Fibroblast of lung (primary cell): ENCODE measurements at places on chromosomes 7 and 10. TPM values are rescaled to one million over a fixed set of nuclear protein-coding genes. Genes with fewer than 3 reads are reported as not detected.
A peak's percentile ranks its signal among the peaks of the same experiment; 100 is the strongest.

DNA sequence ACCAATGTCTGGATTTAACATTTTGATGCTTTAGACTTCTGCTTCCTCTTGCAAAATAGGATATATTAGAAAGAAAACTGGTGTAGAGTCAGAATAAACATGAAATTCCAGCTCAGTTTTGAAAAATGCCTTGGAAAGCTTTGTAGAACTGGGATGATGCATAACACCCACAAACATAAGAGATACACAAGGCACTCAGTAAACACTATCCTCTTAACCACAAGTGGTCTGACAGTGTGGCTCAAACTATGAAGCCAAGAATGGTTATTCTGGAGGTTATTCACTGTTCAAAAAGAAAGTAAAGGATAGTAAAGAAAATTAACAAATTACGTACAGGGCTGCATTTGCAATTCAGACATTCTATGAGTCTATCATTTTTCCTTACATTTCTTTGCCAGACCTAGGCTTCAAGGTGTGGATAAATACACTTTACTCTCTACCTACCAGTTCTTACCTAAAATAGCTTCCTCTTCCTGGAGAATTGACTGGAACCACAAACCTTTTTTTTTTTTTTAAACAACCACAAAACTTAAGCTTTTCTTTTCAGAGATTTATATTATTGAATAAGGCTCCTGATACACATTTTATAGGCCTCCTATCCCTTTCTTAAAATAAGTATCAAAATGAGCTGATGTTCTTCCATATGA lies 9.0 kb upstream of the RSBN1L start:
- no peak overlapping the region for H3K4me3 ChIP-seq
- no peaks in the 10 kb centered on the region for H3K27me3 ChIP-seq
- H3K4me1 ChIP-seq: no peaks in the 10 kb centered on the region
- peak; percentile 55 for DNase-seq
- H3K36me3 ChIP-seq: no peaks in the 10 kb centered on the region
- no peak overlapping the region for H3K27ac ChIP-seq

- H3K27ac ChIP-seq: no peak overlapping the region
- H3K36me3 ChIP-seq: no peaks in the 10 kb centered on the region
- H3K4me3 ChIP-seq: no peak overlapping the region
- no peaks in the 10 kb centered on the region for H3K4me1 ChIP-seq
These were observed 36.6 kb downstream of the ABCB5 start for GRCh38 chr7:20651960-20652544.

GRCh38 chr7:130154501-130155317 lies 50.5 kb downstream of the TMEM209 start:
- H3K27ac ChIP-seq: no peak overlapping the region
- no peak for DNase-seq
- H3K4me3 ChIP-seq: no peak overlapping the region
- H3K36me3 ChIP-seq: no peaks in the 10 kb centered on the region
- no peaks in the 10 kb centered on the region for H3K27me3 ChIP-seq
- no peaks in the 10 kb centered on the region for H3K4me1 ChIP-seq

Gene KCNK18
- total RNA-seq: not detected in 2 replicates

DNA sequence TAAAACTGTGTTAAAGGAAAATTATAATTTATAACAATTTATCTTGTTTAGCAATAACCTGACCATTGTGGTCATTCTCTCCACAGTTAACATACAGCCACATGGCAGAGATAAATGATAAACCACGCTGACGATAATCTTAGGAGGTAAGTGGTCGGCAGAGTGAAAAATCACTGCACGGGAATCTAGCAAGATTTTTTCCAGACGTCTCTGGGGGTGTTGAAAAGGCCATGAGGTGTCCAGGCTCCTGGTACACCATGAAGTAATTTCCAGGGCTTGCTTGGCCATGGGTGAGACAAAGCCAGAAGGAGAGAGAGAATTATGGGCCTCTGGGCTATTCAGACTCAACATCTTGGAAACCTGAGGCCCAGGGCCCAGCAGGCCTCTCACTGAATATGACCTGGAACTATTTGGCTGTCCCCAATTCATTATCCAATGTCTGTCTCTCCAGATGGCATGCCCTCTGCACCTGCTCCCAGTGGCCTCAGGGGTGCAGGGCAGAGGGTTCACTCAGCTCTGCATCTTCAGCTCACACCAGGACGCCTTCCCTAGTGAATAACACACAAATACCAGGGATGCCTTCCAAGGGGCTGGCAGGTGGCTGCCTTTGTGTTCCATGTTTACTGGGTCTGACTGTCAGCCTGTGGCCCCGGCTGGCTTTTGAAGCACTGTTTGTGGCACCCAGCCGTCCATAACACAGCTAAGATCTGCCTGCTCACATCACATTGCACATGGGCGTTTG lies 590.4 kb upstream of the PFKP start:
- no peaks in the 10 kb centered on the region for H3K36me3 ChIP-seq
- no peak overlapping the region for H3K27ac ChIP-seq
- DNase-seq: no peak
- H3K27me3 ChIP-seq: no peaks in the 10 kb centered on the region

Gene MRPS17
- 17.5 and 20.8 TPM in 2 replicates for total RNA-seq

GRCh38 chr10:297567-297966 lies 162.3 kb downstream of the ZMYND11 start:
- H3K4me3 ChIP-seq: no peak overlapping the region
- H3K4me1 ChIP-seq: peaks cover 8% of the 10 kb centered on the region
- H3K27ac ChIP-seq: peak overlapping the region; percentile 49
- H3K36me3 ChIP-seq: no peaks in the 10 kb centered on the region
- DNase-seq: peak; percentile 78

DNA sequence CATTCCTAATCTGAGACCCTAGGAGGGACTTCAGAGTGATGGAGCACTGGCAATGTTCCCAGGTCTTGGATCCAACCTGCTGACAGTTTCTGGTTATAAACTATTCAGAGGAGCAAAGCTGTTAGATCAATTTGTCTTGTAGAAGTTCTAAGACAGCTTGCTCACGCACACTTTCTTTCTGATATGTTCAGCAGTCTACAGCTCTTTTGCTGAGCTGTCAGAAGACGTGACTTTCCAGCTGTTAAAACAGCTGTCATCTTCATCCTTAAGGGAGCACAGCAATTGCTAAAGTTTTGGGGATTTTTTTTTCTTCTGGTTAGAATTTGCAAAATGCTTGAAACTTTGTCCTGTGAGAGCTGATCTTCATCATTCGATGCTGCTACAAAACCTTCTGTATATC lies 823.1 kb downstream of the SORCS1 start:
- no peaks in the 10 kb centered on the region for H3K27me3 ChIP-seq
- H3K4me3 ChIP-seq: no peak overlapping the region
- H3K27ac ChIP-seq: no peak overlapping the region
- no peak for DNase-seq
- H3K4me1 ChIP-seq: no peaks in the 10 kb centered on the region
- no peaks in the 10 kb centered on the region for H3K36me3 ChIP-seq

DNA sequence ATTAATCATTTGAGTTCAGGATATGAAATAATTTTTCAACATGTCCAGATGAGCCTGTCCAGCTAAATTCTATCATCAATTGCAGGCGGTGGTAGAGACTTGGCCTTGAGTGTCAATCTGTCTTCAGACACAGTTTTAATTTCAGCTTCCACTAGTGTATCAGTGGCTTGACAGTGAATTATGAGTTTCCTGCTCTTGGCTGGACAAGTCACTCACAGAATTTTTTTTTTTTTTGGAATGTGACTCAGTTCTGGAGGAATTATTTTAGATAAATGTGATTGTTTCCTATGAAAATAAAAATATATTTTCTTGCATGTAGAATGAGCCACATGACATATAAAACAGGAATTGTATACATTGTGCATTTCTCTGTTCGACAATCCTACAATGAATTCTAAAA lies 319.9 kb upstream of the AKR1E2 start:
- no peak overlapping the region for H3K27ac ChIP-seq
- H3K36me3 ChIP-seq: no peaks in the 10 kb centered on the region
- no peaks in the 10 kb centered on the region for H3K27me3 ChIP-seq
- no peak overlapping the region for H3K4me3 ChIP-seq
- no peaks in the 10 kb centered on the region for H3K4me1 ChIP-seq

DNA sequence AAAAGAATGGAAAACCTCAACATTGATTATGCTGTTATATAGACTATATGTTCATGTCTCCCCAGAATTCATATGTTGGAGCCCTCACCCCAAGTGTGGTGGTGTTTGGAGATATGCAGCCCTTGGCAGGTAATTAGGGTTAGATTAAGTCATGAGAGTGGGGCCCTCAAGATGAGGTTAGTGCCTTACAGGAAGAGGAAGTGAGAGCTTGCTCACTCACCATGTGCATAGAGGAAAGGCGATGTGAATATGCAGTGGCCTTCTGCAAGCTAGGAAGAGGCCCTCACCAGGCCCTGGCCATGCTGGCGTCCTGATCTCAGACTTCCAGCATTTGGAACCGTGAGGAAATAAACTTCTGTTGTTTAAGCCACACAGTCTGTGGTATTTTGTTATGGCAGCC lies 14.8 kb downstream of the ZNF33A start:
- no peak overlapping the region for H3K4me3 ChIP-seq
- H3K27ac ChIP-seq: no peak overlapping the region
- H3K4me1 ChIP-seq: no peaks in the 10 kb centered on the region

Gene AEBP1
- 116 and 133 TPM in 2 replicates for total RNA-seq

DNA sequence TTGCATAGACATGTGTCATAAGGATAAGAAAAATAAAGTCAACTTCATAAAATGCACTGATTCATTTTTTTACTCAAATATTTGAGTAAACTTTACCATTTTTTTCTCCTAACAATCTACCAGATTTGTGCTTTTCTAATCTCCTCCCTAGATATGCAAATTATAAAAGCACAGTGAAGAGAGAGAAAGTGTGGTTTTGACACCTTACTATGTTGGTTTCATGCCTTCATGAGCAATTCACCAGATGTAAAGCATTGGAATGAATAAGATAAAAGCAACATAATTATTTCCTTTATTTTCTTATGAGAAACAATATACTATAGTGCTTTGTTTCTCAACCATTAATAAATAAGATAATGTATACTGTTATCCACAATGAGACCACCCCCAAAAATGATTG lies 432.5 kb upstream of the PCDH15 start:
- DNase-seq: no peak
- H3K4me1 ChIP-seq: no peaks in the 10 kb centered on the region
- H3K27ac ChIP-seq: no peak overlapping the region
- no peaks in the 10 kb centered on the region for H3K36me3 ChIP-seq

DNA sequence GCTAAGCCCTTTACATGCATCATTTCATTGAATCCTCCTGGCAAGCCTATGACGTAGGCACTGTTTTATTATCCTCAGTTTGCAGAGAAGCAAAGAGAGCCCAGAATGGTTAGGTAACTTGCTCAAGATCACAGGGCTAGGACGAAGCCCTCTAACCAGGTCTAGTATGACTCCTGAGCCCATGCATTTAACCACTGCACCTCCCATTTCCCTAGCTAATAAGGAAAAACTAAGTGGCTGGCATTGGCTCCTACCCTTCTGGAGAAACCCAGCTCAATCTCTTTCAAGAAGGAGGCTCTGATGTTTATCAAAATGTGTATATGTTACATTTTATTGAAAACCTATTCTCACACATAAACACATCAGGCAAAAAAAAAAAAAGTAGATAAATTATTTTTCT lies 19.8 kb downstream of the MYOF start:
- peaks cover 3% of the 10 kb centered on the region for H3K36me3 ChIP-seq
- peak overlapping the region; percentile 96 for H3K27ac ChIP-seq
- peaks cover 68% of the 10 kb centered on the region for H3K4me1 ChIP-seq
- H3K27me3 ChIP-seq: no peaks in the 10 kb centered on the region
- no peak for DNase-seq

DNA sequence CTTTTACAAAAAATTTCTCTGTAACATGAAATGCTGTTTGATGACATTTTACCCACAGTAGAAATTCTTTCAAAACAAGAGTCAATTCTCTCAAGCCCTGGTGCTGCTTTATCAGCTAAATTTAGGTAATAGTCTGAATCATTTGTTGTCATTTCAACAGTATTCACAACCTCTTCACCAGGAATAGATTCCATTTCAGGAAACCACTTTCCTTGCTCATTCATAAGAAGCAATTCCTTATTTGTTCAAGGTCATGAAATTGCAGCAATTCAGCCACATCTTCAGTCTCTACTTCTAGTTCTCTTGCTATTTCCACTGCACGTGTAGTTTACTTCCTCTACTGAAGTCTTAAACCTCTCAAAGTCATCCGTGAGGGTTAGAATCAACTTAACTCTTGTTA lies 14.1 kb downstream of the STAG3 start:
- H3K4me3 ChIP-seq: no peak overlapping the region
- peak; percentile 72 for DNase-seq
- no peak overlapping the region for H3K27ac ChIP-seq
- H3K36me3 ChIP-seq: no peaks in the 10 kb centered on the region

DNA sequence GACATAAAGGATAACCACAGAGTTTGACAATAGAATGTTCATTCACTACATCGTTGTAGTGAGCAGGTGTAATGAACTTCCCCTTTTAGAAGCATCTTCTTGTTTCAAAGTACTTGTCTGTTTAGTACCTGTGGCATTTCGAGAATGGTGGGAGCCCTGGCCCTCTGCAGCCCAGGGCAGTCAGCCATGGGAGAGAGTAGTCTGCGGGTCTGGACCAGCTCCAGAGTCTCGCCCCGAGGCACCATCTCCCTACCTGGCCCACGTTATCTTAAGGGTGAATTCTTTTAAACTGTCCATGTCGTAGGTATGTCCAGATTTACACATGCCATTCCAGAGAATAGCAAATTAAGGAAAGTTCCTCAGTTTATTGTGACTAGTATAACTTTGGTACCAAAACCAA lies 99.7 kb downstream of the BMPR1A start:
- no peaks in the 10 kb centered on the region for H3K36me3 ChIP-seq
- no peaks in the 10 kb centered on the region for H3K4me1 ChIP-seq
- no peak for DNase-seq
- H3K27me3 ChIP-seq: no peaks in the 10 kb centered on the region
- H3K27ac ChIP-seq: no peak overlapping the region

DNA sequence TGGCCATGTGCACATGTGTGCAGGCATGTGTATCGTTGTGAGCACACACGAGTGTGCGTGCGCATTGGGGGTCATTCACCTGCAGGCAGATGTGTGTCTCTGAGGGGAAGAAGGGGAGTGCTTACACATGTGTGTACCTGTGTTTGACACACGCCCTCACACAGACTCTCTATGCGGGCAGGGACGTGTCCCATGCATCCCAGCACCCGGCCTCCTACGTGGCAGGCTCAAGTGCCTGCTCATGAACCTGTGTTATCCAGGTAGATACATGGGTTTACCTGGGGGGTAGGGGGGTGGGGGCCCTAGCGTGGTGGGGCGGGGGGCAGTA lies 18.6 kb downstream of the KCP start:
- DNase-seq: no peak
- no peak overlapping the region for H3K4me3 ChIP-seq
- no peaks in the 10 kb centered on the region for H3K4me1 ChIP-seq
- H3K27ac ChIP-seq: no peak overlapping the region
- H3K36me3 ChIP-seq: no peaks in the 10 kb centered on the region
